ENCODE measurements at places on chromosomes 16 and 17.
A peak's percentile ranks its signal among the peaks of the same experiment; 100 is the strongest.

DNA sequence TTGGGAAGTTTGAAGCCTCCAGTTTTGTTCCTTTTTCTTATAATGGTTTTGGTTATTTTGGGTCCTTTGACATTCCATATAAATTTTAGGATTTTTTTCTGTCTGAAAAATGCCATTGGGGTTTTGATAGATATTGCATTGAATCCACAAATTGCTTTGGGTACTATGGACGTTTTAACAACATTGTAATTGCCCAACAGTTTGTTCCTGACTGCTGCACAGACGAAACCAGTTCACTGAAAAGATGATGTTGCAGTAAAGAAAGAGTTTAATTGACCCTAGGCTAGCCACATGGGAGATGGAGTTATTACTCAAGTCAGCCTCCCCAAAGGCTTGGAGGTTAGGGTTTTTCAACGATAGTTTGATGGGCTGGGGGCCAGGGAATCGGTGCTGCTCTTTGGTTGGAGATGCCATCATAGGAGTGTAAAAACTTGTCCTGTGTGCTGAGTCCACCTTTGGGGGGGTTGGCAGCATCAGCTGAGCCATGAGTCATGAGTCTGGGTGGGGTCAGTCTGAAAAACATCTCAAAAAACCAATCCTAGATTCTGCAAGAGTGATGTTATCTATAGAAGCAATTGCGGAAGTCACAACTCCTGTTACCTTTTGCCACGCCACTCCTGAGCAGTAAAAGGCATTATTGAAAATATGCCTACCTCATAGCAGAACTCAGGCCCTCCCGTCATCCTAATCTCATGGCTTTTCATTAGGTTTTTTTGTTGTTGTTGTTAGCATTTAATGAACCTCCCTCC, 2.7 kb upstream of the PRSS41 start:
- DNase-seq = no peak

GRCh38 chr17:78128551-78129350, at the start of gene TMC6:
Gene TMC6, minus strand, starts transcription at chr17:78128755. Its CDS starts 1,923 bp downstream, at chr17:78126832.
- DNase-seq = peak; percentile 80

GRCh38 chr17:3911271-3912053, 4.8 kb downstream of the P2RX1 start:
- peak; percentile 73 for DNase-seq

DNA sequence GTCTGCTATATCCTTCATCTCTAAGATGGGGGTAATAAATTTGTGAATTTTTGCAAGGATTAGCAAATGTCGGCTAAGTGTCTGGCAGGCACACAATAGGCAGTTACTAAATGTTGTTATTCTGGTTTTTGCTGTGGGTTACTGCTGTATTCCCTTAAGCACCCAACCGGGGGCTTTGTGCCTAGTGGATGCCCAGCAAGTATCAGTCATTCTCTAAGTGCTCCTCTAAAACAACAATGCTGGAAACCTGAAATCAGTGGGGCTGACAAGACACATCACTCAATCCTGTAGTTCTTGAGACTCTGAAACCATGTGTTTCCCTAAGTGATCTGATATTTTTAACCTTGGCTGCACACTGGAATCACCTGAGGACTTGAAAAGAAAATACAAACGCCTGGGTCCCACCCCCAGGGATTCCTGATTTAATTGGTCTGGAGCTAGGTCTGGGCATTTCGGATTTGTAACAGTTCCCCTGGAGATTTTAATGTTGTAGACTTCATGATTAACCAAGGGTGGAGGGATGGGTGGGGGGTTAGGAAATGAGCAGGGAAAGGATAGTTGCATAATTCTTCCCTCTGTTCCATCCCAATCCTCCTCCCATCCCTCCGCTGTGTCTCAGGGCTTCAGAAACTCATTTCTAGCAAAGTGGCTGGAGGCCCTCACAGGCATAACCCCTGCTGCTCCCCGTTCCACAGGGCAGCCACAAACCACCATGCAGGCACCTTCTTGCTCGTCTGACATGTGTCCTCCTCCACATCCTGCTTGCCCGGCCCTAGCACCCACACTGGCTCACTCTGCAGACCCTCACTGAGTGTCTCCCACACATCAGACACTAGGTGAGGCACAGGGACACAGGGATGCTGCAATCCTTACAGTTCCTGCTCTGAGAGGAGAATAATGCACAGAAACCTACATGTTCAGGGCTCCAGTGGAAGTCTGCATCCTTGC, 61.7 kb upstream of the LYRM9 start:
- DNase-seq = no peak

DNA sequence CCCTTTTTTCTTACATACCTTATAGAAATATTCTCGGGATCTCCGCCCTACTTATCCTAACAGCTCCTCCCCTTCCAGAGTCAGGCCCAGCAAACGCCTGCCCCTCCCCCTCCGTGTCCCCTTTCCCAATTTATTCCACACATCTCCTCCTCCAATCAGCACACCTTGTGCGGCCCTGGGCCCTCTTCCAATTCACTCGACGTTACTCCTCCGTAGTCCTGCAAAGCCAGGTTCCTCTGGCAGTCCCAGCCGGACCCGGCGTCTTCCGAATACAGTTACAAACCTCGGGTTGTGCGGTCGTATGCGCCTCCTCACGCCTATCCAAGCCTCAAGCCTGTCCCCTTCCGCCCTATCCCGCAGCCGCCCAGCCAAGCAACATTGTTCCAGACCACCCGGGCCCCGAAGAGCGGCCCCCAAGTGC, 677 bp downstream of the CBX1 start:
- DNase-seq = peak; percentile 75

GRCh38 chr16:23739516-23739915, 15.3 kb upstream of the CHP2 start:
- DNase-seq = no peak

- DNase-seq = no peak
These were observed 805 bp upstream of the C16orf95 start for GRCh38 chr16:87317750-87318644.

DNA sequence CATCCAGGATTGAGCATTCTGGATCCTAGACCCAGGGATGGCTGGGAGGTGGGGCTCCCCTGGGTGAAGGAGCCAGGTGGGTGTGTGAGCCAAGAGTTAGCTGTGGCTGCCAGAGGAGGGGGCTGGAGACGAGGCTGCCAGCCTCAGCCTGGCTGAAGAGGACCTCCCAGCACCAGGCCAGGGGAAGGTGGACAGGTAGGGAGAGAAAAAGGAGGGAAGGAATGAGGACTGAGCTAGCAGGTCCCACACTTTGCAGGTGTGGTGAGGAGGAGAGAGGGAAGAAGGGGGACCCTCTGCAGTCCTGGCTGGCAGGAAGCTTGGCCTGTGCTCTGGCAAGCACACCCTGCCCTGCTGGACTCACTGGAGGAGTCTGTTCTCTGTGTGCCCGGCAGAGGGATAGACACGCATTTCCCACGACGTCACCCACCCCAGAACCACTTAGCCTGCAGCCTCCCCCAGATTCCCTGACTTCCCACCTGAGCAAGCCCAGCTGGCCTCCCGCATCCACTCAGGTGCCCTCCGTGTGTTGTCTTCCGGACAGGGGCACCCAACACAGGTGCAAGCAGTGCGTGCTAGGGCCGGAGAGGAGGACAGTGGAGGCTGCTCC, 42.0 kb downstream of the SOCS3 start:
- DNase-seq = no peak

DNA sequence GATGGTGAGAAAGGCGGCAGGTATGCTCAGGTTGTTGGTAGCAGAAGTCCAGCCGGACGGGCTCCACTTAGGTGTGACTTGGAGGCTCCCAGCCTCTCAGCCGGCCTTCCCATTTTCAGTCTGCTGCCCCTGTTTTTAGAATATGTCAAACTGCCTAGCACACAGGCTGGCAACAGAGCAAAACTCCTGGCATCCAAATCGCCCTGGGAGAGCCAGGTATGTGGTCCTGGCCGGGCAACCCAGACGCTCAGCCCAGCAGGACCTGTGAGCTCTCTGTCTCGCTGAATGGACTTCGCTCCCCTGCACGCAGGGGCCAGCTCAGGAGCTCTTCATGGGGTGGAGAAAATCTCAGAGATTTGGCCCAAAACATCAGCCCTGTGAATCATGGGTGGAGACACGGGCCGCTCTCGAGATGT, 147.9 kb upstream of the CHMP6 start:
- DNase-seq = no peak

- DNase-seq = no peak
These were observed 173.0 kb downstream of the CBLN1 start for GRCh38 chr16:49108611-49109010.

GRCh38 chr16:649631-650030, 466 bp downstream of the WDR90 start:
- DNase-seq = no peak

- peak; percentile 65 for DNase-seq
These were observed 772 bp upstream of the CHCT1 start for GRCh38 chr17:60421273-60422161.

- peak; percentile 90 for DNase-seq
These were observed at the start of gene CCDC57 for GRCh38 chr17:82212331-82213250. Gene CCDC57, minus strand, starts transcription at chr17:82212842. Its CDS starts 10,898 bp downstream, at chr17:82201944.

- DNase-seq = peak; percentile 93
These were observed at the start of gene SPATA2L for GRCh38 chr16:89701425-89702406. Gene SPATA2L, minus strand, starts transcription at chr16:89701705. Its CDS starts 473 bp downstream, at chr16:89701232.

DNA sequence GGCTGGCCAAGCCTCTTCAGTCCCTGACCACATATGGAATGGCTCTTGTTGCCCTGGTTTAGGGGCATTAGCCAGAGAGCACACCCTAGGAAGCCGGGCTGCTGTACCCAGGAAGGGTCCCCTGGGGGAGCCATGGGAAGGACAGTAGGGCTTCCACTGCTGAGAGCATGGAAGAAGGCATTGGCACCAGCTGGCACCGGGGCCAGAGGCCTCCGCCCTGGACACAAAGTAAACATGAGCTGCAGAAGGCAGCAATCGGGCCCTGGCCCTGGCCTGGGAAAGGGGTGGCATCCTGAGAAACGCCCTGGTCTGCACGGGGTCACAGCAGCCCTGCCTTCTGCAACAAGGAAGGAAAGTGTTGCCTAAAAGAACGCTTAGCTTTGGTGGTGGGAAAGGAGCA, 49.4 kb downstream of the VAC14 start:
- no peak for DNase-seq

DNA sequence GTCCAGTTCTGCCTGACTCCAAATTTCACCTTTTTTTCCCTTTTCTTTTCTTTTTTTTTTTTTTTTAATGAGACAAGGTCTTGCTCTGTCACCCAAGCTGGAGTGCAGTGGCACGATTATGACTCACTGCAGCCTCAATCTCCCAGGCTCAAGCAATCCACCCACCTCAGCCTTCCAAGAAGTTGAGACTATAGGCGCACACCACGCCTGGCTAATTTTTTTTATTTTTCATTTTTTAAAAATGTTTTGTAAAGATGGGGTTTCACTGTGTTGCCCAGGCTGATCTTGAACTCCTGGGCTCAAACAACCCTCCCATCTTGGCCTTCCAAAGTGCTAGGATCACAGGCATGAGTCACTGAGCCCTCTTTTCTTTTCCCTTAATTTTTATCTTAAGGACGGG, 33.4 kb upstream of the RBBP6 start:
- DNase-seq = no peak

GRCh38 chr17:38533866-38534497, 71.8 kb downstream of the SRCIN1 start:
- no peak for DNase-seq

DNA sequence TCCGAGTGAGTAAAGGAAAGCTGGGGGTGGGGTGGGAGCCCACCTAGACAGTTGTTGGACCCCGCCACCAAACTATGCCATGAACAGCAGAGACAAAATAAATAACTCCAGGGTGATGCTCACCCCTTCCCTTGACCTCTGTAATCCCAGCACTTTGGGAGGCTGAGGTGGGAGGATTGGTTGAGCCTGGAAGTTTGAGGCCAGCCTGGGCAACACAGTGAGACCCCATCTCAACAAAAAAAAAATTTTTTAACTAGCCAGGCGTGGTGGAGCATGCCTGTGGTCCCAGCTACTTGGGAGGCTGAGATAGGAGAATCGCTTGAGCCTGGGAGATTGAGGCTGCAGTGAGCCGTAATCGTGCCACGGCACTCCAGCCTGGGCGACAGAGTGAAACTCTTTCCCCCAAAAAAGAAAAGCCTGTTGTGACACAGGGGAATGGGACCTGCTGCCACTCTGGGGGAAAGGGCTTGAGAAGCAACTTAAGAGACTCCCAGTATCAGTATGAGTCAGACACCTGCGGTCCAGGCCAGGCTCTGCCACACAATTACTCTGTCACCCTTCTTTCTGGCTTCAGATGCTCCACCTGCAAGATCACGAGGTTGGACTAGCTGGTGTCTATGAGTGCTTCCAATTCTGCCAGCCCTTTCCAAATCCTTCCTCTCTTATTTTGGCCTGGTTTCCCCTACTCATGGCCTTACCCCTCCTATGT, 5.0 kb downstream of the SGCA start:
- DNase-seq = no peak

DNA sequence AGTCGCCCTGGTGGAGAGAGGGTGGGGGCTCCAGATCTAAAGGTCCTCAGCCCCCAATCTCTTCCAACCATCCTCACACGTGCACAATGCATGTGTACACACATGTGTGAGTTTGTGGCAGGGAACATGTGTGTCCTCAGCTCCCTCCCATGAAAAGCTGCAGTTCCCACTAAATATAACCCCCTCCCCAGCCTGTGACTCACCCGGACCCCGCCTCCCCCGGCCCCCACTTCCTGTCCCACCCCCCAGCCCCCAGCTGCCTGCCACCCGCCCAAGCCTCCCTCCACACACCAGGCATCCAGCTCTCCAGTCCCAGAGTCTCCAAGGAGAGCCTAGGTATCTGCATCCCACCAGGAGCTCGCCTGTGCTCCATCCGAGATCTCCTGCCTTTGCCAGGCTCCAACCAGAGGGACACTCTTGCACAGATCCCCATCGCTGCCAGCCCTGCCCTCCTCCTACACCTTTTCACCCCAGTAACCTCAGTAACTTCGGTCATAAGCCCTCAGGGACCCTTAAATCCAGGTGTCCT, 3.9 kb downstream of the DLG4 start:
- DNase-seq = peak; percentile 28

GRCh38 chr17:78779850-78780249, 2.2 kb downstream of the CYTH1 start:
- no peak for DNase-seq

GRCh38 chr17:50063561-50064252, 7.8 kb downstream of the ITGA3 start:
- no peak for DNase-seq

DNA sequence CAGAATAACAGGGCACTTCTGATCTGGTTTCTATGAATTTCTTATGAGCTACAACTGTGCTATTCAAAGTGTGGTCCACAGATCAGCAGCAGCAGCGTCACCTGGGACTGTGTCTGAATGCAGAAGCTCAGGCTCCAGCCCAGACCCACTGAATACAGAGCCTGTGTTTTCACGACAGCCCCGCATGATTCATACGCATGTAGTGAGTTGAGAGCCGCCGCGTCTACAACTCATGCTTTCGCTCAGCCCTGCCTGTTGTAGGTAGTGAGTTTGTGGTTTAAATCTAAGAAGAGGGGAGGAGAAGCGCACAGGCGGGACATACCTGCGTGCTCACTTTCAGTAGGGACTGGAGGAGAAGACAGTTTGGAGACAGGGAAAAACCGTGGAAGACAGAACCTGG, 28.5 kb upstream of the ELAC2 start:
- no peak for DNase-seq

- DNase-seq = no peak
These were observed 21.5 kb downstream of the PARN start for GRCh38 chr16:14608604-14609003.

- peak; percentile 42 for DNase-seq
These were observed 840 bp downstream of the MYO1C start for GRCh38 chr17:1491443-1492248.

- DNase-seq = no peak
These were observed 38.8 kb upstream of the HOXB13 start for GRCh38 chr17:48767263-48767774.

- no peak for DNase-seq
These were observed 52.3 kb downstream of the GSG1L start for GRCh38 chr16:28011223-28011622.

GRCh38 chr17:2055292-2056205, 646 bp downstream of the HIC1 start:
- DNase-seq = no peak

Data from WERI-Rb-1 (cell line).